ENCODE measurements at places on chromosomes 5 and 9.

DNA sequence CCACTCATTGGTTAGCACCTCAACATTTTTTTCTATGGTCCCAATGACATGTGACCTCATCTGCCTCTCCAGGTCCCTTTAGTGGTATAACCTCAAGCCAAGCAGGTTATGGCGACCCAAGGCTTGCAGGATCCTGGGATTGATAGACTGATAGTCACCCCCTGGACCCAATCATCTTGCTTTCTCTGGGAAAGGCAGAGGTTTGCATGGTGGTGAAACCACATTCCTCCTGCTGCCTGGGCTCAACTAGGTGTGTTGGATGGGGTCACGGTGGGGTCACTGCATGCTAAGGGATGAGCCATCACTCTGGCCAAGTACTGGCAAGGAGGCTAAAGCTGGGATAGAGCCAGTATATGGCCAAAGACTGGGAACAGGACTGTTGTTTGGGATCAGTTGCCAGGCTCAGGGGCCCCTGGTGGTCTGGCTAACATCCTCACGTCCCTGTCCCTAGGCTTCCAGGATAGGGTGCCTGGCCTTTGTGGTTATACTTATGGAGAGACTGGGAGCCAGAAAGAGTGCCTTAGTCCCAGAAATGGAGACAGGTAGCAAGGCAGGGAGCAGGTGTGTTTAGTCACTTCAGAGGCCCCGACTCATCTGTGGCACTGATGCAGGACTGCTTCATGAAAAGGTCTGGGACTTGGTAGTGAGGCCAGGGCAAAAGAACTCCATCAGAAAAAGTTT lies 4.6 kb upstream of the SMIM32 start:
- DNase-seq = no peak

DNA sequence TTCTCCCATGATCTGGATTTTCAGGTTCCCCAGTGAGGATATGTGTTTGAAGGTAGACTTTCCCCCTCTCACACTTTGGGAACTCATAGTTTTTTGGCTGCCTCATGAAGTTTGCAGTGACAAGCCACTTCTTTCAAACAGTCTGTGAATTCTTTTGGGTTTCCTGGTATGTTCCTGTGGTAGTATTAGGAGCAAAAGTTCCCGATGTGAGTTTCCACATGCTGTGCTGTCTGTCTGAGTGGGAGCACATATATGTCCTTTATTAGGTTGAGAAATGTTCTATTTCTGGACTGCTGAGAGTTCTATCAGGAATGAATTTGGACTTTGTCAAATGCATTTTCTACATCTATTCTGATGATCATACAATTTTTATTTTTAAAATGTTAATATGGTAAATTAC lies 273.2 kb upstream of the TARS1 start:
- no peak for DNase-seq

GRCh38 chr9:36922548-36922947 lies 111.5 kb downstream of the PAX5 start:
- no peak for DNase-seq

DNA sequence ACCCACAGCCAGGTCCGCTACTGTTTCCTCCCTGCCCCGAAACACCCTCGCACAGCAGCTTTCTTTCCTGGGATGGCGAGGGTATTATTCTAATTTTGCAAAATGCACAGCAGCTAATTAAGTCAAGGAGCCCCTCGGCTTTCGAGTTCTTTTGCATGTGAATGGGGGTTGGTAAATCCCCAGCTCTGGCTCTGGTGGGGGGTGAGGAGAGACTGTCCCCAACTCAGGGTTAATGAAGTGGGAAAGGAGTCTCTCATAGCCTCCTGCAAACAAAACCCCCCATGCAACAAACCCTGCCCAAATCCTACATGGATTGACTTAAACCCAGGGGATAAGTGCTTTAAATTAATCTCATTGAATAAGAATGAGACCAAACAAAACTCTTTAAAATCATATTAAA lies 8.8 kb downstream of the BARHL1 start:
- no peak for DNase-seq

GRCh38 chr5:116664988-116665387 lies 90.4 kb upstream of the SEMA6A start:
- no peak for DNase-seq

DNA sequence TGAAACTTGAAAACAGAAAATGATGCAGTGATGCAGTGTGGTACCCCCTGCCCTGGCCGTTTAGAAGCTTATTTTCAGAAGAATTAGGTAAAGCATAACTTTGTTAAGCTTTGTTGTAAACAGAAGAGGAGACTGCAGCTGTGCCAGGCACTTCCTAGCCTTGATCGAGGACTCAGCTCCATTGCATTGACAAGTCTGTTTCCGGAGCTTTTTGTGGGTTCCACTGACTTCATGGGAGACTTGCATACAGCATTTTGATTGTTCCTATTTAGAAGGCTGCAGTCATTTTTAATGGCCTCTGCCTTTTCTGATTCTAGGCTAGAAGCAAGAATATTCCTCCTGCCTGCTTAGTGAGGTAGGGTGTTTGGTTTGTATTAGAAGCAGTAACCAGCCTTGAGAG lies 12.3 kb downstream of the MVB12B start:
- DNase-seq = no peak

DNA sequence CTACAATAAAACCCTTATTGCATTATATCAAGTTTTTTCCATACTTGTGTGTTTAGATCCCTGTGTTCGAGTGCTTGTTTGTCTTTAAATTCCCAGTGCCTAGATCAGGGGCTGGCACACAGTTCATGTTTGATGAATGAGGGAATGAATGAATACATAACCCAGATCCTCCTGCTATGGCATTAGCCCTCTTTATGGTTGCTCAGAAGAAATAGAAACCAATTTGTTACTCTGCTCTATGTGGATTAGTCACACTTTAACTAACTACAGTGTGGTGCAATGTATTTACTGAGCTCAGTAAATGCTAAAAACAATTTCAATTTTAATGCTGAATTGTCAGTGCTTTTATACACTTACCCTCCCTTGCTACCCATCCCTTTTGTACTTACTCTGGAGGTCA lies 16.4 kb upstream of the GALNT10 start:
- no peak for DNase-seq

DNA sequence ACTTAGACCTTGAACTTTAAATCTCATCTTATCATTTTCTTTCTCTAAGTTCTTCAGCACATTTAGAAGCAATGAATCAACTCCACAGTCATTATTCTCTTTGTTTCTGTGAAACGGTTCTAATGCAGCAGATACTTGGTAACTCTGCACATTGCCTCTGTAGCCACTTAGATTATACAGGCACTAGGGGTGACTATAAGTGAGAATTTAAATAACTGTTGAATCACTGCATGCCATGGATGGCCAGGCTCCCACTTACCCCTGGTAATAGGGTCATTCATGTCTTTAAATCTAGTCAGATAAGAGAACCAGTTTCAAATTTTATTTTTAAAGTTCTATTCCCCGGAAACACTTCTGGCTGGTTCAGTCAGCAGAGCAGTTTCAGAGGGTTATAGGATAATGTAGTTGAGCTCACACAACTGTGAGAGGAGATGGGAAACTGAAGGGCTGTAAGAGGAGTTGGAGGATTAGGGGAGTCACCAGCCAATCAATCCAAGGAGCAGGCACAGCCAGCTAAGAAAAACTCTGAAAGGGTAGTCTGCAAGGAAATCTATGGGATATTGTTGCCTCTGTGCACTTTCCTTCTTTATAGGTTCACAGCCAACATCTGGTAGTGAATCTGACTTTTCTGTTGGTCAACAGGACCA lies 4.2 kb upstream of the MINAR2 start:
- DNase-seq = no peak

DNA sequence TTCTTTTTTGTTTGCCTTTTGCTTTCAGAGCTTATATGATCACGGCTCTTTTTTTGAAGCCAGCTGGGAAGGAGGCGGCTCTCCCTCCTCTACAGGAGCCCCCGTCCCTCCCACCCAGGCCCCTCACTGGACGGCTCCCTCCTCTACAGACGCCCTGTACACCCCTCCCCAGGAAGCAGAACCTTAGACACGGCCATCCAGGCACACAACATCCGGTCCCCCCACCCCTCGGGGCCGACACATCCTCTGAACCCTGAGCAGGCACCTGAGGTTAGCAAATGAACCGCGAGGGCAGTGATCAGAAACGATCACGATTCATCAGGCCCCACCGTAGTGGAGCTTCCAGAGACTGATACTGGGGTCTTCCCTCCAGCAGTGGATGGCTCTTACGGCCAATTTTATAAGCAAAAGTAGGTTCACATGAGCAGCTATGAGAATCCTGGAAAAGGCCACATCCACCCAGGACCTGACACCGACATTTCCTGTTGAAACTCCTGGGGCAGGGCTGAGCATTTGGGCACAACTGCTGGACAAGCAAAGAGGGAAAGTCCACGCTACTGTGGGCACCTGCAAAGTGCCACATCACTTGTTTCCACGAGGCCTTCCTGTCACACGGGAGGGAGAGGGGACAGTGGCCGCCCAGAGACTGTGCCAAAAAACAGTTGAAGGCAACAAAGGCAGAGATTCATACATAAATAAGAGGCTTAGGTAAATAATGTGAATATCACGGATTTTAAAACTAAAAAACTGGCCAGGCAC lies 78.9 kb downstream of the SEMA4D start:
- DNase-seq = no peak

DNA sequence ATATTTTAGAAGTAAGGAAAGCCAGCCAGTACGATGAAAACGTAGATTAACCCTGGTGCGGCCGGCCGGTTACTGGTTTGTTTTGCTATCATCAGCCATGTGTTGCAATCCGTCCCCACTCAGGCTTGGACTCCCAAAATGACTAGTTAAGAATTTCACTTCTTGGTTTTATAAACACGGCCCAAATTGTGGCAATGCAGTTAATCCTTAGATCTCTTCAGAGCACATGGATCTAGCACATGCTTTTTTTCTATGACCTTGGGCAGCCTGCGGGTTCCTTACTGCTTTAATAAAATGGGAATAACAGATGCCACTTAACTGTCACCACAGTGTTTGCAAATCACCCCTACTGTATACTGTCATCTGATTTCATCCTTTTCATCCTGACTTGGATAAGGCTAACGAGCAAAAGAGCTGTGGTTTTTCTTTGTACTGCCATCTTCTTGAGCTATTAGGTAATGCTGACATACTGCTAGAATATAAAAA lies 1.5 kb downstream of the NDFIP1 start:
- no peak for DNase-seq

DNA sequence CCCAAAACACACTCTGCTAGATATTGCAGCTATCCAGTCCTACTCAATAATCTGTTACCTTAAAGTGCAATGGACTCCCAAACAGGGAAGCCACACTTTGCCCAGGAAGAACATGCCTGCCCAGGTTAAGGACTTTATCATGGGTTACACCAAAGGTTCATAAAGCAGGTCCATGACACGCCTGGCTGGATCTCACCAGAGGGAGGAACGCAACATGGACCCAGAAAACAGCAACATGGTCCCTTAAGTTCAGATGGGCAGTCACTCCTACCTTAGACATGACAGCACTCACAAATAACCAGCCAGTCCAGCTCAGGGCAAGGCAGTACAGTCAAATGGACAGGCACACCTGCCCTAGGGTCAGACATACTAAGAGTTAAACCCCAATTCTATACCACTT lies 3.8 kb downstream of the P4HA2 start:
- no peak for DNase-seq

GRCh38 chr5:162334944-162335343 lies 267.4 kb downstream of the GABRG2 start:
- no peak for DNase-seq

DNA sequence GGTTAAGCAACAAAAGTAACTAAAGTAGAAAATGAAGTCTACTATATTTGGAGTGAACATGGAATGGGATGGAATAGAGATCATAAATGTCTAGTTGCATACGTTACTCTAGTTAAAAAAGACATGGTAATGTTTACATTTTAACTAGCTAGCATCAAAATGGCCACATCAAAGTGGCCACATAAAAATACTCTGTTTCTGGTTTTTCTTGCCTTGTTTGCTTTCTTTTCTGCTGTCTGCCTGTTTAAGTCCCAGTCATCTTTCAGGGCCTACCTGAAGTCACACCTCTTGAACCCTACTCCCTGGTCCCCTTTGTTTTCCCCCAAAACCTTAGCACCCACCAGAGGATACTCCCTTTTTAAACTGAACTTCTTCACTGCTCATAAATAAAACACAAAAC lies 6.4 kb upstream of the KIF2A start:
- DNase-seq = no peak

- DNase-seq = no peak
Measured at GRCh38 chr9:109182940-109183798, 16.1 kb upstream of the FRRS1L start.

DNA sequence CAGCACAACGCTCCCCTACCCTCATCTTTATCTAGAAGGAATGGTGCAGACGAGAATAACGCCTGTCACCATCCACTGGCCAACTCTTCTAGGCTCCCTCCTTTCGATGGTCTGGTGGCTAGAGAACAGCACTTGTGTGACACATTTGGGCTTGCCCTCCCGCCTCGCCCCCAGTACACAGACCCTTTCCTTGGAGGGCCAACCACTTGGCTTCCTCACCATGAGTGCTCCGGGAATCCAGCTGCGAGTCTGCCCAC lies 1.4 kb downstream of the GNAQ start:
- DNase-seq = no peak

DNA sequence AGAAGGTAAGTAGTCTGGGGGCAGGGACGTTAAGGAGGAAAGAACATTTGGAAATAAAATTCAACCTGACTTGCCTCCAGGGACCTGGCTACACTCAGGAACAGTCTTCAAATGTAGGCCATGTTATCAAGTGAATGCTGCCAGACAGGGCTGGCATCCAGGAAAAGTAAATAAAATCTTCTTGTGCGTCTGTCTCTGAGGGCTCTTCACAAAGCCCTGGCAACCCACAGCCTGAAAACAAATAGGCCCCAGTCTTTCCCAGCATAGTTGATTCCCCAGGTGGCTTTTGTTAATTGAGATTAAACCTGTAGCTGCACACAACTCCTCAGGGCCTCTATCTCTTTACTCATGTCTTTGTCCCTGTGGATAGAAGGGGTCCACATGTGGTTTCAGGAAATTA lies 55.4 kb downstream of the STK32A start:
- peak; percentile 85 for DNase-seq

DNA sequence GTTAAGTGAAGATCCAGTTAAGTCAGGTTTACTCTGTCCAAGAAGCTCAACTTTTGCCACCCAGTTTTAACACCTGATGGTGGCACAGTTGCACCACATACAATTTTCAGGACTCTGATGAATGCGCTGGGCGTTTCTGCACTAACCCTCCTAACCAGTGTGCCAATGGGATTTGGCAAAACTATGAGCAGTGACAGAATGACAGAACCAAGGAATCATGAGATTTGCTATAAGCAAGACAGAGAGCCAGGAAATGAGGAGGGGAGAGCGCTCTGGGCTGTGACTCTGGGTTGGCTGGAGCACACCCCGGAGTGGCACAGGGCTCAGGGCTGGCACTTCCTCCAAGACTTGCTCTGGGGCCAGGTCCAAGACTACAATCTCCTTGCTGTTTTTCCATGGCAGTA lies 84.1 kb downstream of the SH3PXD2B start:
- DNase-seq = no peak

DNA sequence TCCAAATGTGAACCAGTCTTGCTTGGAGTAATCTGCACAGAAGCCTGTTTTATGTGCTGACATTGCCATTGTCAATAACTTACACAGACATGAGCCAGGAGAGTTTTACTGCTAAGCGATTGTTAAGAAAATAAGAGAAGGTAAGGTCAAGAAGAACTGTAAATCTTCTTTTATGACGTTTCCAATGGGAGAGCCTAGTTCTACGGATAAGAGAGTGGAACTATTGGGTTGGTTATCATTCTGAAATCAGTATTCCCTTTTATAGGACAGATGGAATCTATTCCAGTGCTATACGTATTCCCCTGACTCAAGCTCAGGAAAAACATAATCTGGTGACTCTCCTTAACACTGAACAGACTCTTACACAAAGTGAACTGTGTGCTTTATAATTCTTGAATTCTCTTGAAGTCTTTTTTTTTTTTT lies 137.9 kb upstream of the OTULINL start:
- DNase-seq = no peak

GRCh38 chr5:140224658-140225057 lies 49.7 kb downstream of the CYSTM1 start:
- no peak for DNase-seq
